IPS-NIHi11 (cell line): ENCODE measurements at places on chromosomes 1 and 21.

- no peak for DNase-seq
These were observed 943.4 kb downstream of the TTLL7 start for GRCh38 chr1:83055391-83056170.

- no peak for DNase-seq
These were observed 37.2 kb downstream of the PRDM16 start for GRCh38 chr1:3106216-3106615.

GRCh38 chr1:153291514-153291913 is 21.2 kb downstream of the PGLYRP3 start:
- DNase-seq = no peak

- DNase-seq = no peak
These were observed 217.6 kb downstream of the TRABD2B start for GRCh38 chr1:47779613-47780012.

GRCh38 chr1:39538531-39539251 is 37.9 kb downstream of the PABPC4 start:
- DNase-seq = no peak

- DNase-seq = no peak
These were observed 1.8 kb upstream of the EXTL1 start for GRCh38 chr1:26019641-26020315.

DNA sequence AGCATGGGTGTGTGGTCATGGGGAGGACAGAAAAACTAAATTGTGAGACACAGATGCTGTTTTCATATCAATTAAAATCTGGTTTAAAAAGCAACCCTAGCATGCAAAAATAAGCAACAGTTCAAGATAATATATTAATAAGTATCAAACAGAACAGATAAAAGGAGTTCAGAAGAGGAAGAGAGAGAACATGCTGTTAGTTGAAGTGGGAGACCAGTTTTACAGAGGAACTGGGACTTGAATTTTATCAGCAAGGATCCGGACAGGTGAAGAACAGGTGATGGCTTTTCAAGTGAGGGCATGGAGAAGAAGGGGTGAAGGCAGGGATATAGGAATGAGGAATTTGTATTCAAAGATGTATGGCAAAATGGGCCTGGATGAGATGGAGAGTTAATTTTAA is 75.9 kb downstream of the PRRX1 start:
- no peak for DNase-seq

GRCh38 chr1:109186733-109187086 is 27.0 kb upstream of the SARS1 start:
- no peak for DNase-seq

DNA sequence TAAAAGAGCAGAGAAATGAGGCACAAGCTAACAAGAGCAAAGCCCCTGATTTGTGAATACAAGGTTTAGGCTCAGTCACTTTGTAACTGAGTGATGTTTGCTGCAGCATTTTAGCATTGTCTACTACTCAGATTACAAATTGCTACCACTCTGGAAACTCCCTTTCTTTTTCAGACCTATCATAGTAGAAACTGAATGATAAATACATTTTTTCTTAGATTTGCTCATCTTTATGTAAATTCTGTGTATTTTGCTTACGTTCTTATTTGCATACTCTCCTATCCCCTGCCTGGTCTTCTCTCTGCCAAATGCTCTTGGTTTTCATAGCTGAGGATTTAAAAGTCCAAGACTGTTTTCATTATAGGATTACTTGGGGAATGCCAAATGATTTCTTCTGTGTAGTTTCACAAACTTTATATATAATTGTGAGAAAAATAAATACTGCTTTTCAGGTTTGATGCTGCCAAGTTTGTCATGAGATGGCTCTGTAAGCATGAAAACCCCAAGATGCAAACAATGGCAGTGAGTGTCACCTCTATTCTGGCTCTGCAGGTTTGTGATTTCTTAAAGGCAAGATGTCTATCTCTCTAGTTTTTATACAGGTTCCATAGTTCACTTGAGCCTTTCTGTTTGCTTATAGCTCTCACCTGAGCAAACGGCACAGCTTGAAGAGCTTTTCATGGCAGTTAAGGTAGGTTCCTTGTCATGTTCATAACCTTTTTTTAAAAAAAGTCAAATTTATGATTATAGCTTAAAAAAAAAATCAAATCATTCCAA is 24.7 kb downstream of the ZYG11A start:
- DNase-seq = no peak

DNA sequence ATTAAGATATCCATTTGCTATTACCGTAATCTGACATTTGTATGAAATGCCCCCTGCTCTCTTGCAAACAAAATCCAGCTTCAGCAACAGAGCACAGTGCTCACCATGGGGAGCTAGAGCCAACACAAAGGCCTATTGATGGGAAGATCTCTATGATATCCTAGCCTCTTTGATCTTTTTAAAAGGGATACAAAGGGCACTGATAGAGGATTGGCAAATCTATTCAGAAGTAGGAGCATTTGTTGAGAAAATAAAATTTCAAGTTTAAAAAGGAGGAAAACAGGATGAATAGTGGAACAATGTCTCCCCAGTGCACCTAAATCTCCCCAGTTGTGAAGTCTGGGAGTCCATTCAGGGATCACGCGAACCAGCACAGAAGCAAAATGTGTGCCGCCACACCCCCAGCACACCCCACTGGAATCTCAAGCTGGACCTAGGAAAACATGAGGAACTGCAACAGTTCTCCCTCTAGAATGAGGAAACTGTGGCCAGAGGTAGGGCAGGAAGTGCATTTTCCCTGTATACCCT is 32.2 kb downstream of the MRAP start:
- DNase-seq = no peak
